RCC 7860 (cell line): ENCODE measurements at places on chromosomes 4 and X.

DNA sequence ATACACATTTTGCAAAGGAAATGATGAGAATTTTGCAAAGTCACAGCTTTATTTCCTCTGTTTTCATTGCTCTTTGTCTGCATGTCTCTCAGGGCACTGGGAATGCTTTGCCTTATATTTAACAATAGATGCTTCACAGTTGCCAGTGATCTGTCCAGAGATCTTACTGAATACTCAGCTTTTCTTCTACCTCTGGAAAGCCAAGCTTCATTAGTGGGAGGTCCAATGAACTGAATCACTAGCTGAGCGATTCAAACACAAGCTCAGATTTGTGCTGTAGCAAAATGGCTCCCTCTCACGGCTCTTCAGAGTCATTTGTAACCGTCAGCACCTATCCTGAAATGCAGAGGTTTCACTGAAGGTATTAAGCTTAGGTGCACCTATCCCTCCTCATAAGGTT, 138.9 kb downstream of the DCLK2 start:
- peak; percentile 53 for DNase-seq

GRCh38 chrX:50736656-50737055, 77.3 kb downstream of the SHROOM4 start:
- DNase-seq = no peak

DNA sequence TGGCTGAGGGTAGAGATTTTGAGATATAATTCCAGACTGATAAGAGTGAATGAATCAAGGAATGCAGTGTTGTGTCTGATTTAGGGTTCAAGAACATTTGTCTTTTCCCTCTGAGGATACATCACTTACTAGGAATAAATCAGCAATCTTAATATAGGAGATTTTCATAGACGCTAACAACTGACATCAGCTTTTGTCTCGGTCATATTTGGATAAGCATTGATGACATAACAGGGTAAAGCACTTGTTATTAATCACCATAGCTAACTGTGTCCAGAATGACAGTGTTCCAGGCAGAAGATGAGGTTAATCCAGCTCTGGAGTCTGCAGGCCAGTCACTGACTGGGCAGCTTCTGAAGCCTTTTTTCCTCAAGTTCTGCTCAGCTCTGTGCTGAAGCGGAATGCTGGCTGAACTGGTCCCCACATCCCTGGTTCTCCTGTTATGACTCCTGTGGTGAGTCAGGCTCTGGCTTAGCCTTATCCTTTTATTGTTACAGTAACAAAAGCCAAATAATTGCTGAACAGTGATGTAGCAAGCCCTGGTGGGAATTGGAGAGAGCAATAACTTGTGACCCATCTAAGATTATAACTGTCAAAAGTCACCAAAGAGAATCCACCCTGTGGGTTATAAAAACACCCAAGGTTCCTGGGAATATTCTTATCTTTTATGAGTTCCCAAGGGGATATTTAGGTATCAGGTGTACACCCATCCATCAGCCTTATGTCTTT, 41.8 kb downstream of the FNIP2 start:
- peak; percentile 86 for DNase-seq

DNA sequence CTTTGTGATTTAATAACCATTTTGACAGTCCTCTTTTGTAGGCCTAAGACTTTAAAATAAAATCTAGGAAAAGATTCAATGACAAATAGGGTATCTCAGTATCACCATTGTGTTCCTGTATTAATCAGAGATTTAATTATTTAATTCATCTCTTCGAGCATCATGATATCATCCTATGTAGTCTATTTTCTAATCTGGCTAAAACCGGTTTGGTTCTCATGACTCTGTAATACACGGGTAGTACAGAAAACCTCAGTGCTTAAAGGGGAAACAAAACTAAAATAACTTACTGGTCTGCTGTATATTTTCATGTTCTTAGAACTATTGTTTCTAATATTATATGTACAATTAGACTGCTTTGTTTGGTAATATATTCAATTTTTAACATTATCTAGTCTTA, 23.7 kb upstream of the FBXW7 start:
- no peak for DNase-seq

GRCh38 chr4:109233570-109233969, 68.9 kb downstream of the COL25A1 start:
- DNase-seq = no peak

- DNase-seq = peak; percentile 26
Measured at GRCh38 chr4:15682242-15683142, 865 bp downstream of the FAM200B start.

DNA sequence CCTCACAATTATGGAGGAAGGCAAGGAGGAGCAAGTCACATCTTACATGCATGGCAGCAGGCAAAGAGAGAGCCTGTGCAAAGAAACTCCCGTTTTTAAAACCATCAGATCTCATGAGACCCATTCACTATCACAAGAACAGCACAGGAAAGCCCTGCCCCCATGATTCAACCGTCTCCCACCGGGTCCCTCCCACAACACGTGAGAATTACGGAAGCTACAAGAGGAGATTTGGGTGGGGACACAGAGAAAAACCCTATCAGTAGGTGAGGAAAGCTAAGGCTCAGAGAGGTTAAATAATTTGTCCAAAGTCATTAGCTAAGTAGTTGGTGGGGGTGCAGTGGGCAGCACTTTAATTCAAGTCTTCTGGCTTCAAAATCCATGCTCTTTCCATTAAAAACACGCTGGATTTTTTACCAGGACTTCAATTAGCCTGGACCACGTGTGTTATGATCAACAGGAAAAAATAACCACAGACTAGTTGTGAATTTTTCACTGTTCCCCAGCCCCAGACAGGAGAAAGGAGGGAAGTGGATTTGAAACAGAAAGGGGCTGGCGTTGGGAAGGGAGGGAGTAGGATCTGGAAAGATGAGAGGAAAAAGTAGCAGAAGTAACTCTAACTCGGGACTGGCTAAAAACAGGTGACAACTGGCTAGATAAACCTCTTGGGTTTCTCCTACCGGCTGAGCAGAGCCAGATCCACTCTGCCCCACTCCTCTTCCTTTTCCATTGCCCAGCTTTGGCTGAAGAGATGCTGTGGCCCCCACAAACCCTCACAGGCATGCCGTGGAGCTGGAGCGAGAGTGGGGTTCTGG, 986 bp downstream of the MTMR8 start:
- no peak for DNase-seq

- DNase-seq = no peak
Measured at GRCh38 chrX:123860983-123861382, 1.1 kb downstream of the XIAP start.

- peak; percentile 28 for DNase-seq
Measured at GRCh38 chr4:24922416-24922815, 9.6 kb upstream of the CCDC149 start.

DNA sequence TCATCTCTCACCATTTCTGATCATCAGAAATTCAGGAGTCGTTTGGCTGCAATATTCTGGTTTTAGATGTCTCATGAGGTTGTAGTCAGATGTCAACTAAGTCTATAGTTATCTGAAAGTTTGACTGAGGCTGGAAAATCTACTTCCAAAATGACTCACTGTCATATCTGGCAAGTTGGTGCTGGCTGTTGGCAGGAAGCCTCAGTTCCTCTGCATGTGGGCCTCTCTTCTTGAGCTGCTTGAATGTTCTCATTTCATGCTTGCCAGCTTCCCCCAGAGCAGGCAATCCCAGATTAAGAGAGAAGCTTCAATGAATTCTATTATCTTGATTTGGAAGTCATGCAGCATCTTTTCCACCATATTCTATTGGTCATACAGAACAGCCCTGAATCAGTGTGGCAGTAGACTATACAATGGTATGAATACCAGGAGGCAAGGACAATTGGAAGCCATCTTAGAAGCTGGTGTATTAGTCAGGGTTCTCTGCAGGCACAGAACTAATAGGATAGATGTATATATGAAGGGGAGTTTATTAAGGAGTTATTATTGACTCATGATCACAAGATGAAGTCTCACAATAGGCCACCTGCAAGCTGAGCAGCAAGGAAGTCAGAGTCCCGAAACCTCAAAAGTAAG, 46.8 kb upstream of the ELF2 start:
- DNase-seq = no peak

GRCh38 chr4:12697970-12698369, 786.2 kb downstream of the RAB28 start:
- no peak for DNase-seq

- no peak for DNase-seq
Measured at GRCh38 chr4:148112231-148112982, 329.8 kb downstream of the NR3C2 start.

GRCh38 chr4:87268411-87268810, 48.0 kb upstream of the KLHL8 start:
- no peak for DNase-seq

GRCh38 chr4:182067828-182068227, 175.4 kb upstream of the TENM3 start:
- no peak for DNase-seq

DNA sequence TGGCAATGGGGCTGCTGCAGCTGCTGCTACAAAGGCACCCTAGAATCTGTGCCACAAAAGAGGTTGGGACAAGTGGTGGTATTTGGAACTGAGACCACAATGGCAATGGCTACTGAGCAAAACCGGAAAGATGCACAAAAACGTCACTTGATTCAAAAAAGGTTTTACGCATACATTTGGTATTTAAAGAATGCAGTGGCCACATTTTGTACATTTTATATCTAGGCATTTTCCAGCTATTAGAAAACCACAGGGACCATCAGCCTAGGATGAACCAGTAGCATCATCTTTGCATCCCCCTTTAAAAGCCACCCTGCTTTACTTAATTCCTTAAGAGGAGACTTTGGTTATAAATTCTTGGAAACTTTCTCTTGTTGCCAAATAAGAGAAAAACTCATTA, 104.8 kb upstream of the CXCL13 start:
- peak; percentile 10 for DNase-seq
